Activated naive CD4-positive, alpha-beta T cell treated with Interleukin-2 at 50 U/mL for 16 hours (primary cell): ENCODE measurements at places on chromosomes 3 and 15.

DNA sequence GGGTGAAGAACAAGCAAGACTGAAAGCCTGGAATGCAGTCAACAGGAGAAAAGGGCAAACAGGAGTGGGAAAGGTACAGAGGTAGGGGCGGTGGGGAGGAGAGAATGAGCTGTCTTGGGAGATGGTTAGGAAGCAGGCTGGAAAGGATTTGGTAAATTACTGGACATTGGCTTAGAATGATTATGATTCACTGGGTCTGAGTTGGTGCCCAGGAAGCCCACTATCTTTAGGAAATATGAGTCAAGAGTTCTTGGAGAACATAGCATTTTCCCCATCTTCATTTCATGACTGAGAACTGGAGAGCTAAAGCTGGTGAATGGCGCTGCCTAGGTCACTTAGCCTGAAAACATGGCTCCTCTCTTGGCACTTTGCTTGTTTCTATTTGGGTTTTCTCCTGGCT lies 74.7 kb upstream of the C3orf80 start:
- no peak for DNase-seq

- no peak for DNase-seq
These were observed 72.4 kb upstream of the FOXB1 start for GRCh38 chr15:59931646-59932261.

DNA sequence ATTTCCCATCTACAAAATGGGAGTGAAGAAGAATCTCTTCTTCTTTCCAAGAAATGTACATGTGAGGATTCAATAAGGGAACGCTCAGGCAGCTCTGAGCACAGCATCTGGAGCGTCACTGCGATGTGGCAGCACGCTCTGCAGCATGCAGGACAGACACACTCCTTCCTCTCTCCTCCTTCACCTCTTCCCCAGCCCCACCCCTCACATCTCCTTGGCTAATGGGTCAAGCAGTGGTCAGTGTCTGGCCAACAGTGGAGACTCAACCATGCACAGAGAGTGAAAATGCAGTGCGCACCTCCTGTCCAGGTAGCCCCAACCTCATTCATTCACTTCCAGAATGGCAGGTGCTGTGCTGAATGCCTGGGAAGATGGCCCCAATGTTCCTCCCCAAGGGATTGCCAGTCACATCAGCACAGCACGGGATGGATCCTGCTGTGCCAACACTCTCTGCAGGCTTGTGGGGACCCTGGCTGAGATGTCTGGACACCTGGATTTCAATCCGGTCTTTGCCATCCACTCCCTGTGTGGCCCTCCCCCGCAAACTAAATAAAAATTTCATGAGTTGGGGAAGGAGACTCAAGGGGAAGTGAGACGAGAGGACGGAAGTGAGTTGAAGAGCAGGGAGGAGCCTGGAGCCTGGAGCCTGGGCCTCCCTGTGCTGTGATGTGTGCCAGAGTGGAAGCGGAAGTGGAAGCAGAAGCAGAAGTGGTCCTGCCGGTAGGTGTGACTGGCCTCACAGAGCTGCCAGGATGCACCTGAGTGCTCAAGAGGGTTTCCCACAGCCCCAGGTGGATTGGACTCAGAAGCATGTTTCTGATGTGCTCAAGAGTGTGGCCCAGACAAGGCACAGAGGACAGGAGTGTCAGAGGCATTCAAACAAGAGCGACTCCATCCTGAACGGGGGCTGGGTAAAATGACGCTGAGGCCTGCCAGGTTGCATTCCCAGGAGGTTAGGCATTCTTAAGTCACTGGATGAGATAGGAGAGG lies 163.9 kb downstream of the SMAD6 start:
- no peak for DNase-seq

- no peak for DNase-seq
These were observed 23.9 kb upstream of the GRIP2 start for GRCh38 chr3:14563946-14564539.

- DNase-seq, result no peak
These were observed 12.8 kb downstream of the ARMC8 start for GRCh38 chr3:138199851-138200250.
